Neural crest cell (in vitro differentiated cells): ENCODE measurements at places on chromosomes 11 and 22.
A peak's percentile ranks its signal among the peaks of the same experiment; 100 is the strongest.

DNA sequence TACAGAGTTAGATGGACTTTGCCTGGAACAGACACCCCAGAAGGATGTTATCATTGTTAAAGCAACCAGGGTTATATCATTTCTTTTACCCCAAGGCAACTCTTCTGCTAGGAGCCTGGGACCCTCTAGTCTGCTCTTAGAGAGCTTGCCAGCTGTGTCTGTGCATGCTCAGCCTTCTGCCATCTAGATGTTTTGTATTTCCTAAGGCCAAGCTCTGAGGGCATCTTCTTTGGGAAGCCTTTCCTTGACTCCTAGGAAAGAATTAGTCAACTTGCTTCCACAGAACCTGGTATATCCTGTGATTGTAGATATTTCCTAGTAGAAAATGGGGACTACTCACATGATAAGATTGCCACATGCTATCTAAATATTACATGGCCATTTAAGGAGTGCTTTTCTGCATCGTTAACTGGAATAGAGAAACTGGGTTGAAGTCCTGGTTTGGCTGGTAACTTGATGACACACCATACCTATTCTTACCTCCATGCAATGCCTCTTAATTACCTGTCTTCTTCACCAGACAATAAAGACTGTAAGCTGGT lies 87.6 kb downstream of the STIM1 start:
- no peak for DNase-seq

GRCh38 chr22:22721681-22722354 lies 77.4 kb downstream of the GGTLC2 start:
- no peak for DNase-seq

DNA sequence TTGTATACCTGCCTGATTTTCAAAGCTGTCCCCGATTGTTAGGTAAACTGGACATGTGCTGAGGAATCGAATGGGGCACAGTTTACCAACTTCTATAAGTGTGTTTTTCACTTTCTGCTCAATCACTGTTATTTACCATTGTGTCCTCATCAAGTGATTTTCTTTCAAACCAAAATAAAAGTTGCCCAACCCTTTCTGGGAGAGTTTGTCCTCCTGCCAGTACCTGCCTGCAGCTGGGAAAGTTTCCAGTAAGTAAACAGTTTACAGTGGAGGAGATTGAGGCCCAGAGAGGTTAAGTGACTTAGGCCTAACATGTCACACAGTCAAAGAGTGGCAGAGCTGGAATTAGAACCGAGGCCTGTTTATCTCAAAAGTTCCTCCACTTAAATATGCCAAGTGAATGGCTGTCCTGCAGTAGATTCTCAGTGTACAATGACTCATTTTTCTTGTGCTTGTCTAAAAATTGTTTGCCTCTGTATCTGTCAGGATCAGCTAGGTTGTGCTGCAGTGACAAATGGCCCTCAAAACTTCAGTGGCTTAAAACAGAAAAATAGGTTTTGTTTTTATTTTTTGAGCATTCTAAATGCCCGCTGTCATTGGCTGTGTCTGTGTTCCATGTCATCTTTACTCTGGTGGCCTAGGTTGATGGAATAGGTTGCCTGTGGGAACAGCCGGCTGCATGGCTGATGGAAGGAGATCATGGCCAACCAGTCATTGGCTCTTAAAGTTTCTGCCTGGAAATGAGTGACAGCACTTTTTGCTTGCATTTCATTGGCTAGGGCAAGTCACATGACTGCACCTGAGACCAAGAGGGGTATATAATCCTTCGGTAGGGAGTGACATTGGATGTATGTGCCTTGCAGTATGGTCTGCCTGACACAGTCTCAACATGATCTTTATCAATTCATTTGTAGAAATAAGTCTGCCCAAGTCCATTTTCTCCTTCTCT lies 61.8 kb upstream of the CRYBB3 start:
- DNase-seq: no peak

- DNase-seq: no peak
These were observed 6.7 kb downstream of the KCNE3 start for GRCh38 chr11:74460481-74461154.

DNA sequence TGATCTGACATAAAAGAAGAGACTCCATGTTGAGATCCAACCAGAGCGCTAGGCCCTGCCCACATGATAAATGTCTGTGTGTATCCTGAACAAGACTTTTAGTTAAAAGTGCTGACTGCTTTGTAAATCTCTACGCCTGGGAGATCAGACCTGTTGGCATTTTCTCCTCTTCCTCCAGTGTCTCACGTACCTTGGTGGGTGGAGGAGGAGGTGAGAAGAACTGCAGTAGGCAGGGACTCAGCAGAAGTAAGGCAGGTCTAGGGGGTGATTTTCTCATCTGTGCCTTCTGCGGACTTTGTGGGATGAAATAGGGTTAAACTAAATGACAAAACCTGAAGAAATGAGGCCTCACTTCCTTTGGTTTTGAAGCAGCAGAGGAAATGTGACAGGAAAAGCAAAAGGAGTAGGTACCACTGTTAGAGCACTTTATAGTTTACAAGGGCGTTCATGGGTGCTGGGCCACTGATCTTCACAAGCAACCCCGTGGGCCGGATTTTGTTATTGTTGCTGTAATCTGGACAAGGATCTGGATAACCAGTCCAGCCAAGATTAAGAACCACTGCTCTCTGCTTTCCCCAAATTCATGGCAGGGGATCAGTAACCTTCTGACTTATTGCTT lies 36.7 kb upstream of the PLET1 start:
- no peak for DNase-seq

DNA sequence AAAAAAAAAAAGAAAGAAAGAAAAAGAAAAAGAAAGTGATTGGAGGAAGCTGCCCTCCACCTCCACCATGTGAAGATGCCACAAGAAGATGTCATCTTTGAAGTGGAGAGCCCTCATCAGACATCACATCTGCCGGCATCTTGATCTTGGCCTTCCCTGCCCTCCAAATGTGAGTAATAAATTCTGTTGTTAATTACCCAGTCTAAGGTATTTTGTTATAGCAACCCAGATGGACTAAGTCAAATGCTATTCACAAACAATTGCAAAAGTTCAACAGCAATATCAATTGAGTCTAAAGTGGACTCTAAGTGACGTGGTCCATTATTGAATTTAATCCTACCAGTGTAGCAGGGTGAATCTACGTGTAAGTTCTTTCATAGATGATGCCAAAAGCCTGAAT lies 55.9 kb upstream of the NUP160 start:
- no peak for DNase-seq

GRCh38 chr11:64924910-64925284 lies 408 bp downstream of the PPP2R5B start:
- DNase-seq: no peak

DNA sequence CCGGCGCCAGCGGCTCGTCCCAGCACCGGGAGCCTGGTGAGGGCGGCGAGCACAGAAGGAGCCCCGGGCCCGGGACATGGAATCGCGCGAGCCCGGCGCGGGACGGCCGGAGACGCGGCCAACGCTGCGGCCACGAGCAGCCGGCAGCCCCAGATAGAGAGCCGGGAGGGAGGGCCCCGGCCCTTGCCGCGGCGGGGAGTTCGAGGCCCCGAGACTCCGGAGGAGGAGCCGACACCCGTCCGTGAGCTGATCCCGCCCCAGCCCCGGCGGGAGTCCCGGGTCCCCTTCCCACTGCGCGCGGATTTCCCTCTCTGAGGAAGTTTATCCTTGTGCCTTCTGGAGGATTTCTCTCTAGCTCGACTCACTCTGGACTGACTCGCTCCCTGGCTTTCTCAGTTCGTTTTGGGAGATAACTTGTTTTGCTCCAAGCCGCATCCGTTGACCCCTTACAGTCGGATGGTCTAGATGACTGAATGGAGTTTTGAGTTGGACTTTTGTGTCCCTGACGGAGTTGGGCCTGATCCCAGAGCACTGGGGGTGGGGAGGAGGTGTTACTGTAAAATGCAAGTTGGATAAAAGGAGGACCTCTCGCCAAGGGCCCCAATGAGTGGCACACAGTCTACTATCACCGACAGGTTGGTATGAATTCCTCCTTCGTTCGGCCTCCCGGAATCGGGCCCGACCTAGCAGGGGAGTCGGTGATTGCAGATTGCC lies 585 bp downstream of the ARHGEF12 start:
- peak; percentile 49 for DNase-seq

GRCh38 chr11:116563028-116563711 lies 209.6 kb downstream of the BUD13 start:
- no peak for DNase-seq

GRCh38 chr11:30406978-30407762 lies 84.3 kb downstream of the ARL14EP start:
- DNase-seq: no peak

- no peak for DNase-seq
These were observed 118.3 kb downstream of the WT1 start for GRCh38 chr11:32316858-32317642.

DNA sequence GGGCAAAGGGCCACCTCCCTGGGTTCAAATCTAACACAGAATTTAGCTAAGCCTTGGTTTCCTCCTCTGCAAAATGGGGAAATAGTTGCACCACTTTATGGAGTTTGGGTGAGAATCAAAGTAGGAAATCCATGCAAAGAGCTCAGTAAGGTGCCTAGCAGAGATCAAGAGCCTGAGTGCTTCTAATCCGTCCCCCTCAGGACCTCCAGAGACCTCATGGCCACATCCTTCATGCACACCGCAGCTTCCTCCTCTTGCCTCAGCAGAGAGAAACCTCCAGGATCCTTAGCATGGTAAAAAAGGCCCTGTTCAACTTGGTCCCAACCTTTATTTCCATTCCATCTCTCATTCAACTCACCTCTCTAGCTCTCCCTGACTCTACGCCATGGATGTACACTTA lies 37.8 kb upstream of the NAV2 start:
- DNase-seq: no peak

DNA sequence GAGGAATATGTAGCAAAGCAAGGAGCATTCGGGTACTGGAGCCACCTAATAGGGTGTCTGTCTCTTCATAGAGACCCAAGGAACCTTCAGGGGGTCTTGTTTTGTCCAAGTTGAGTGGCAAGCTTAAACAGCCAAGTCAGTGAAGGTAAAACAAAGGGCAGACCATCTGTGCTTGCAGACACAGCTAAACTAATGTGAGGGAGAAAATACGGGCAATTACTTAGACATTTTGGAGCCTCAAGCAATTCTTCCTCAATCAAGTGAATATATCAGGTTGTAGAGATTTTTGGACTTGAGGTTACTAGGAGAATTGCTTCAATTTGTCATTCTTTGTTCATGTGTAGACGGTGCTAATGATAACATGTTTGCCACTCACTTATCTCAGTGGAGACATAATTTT lies 148.2 kb upstream of the ARHGAP20 start:
- DNase-seq: no peak

DNA sequence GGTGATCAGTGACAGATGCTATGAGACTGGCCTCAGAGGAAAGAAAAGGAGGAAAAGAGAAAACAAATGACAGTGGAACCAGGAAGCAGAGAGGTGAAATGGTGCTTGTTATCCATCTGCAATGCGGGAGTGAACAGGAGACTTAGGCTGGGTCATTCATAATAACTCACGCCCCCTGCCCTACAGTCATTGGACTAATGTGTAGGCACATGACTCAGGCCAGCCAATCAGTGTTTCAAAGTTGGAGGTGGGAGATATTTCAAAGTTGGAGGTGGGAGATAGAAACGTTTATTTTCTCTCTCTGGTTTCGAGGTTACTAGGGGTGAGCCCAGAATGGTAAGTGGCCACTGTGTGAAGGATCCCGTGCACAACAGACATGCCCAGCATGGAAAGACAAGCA lies 30.3 kb downstream of the SLC22A6 start:
- no peak for DNase-seq

- DNase-seq: no peak
These were observed 19.6 kb upstream of the LIMK2 start for GRCh38 chr22:31192513-31192912.

DNA sequence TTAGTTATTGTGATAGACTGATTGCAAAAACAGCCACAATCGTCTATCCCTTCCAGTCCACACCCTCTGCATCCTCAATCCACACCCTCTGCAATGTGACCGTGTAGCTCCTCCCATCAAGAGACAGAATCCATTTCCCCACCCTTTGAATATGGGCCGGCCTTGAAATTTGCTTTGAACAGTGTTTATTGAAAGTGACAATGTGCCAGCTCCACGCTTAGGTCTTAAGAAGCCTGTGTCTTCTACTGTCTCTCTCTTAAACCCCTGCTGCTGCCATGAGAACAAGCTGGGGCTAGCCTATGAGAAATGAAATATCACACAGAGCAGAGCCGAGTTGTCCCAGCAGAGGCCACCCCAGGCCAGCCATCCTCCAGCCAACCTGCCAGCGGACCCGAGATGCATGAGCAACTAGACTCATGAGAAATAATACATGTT lies 22.3 kb upstream of the MICAL2 start:
- DNase-seq: no peak

- DNase-seq: no peak
These were observed 27.0 kb downstream of the RBMXL2 start for GRCh38 chr11:7115780-7116179.

- DNase-seq: no peak
These were observed 44.4 kb upstream of the CLDN5 start for GRCh38 chr22:19568337-19569275.

- no peak for DNase-seq
These were observed 63.8 kb upstream of the RRAS2 start for GRCh38 chr11:14422814-14423182.

DNA sequence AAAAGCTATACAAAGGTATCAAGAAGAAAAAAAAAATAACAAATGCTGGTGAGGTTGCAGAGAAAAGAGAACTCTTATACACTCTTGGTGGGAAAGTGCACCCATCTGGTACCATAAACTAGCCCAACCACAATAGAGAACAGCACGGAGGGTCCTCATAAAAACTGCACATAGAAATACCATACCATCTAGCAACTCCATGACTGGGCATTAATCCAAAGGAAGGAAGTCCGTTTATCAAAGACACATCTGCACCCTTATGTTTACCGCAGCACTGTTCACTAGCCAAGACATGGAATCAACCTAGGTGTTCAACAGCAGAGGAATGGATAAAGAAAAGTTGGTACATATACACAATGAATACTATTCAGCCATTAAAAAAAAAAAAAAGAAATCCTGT lies 10.8 kb upstream of the CLDN5 start:
- no peak for DNase-seq

DNA sequence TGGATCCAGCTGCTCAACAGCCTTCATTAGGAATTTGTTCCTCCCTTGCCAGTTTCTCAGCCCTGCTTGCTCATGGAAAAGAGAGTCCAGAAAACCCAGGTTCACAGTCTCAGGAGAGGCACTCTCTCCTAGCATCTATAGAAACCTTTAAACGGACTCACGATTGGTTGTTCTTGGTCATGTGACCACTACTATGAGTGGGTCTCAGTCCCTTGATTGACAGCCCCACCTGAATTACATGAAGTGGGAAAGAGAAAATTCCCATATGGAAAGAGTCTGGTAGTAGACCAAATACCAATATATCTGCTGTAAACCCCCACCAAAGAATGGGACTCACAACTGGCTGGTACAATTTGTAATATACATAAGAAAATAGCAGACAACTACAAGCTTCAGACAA lies 54.4 kb downstream of the COMMD9 start:
- no peak for DNase-seq

- DNase-seq: no peak
These were observed 9.6 kb downstream of the CDPF1 start for GRCh38 chr22:46240506-46240905.

GRCh38 chr11:44446996-44447771 lies 118.3 kb upstream of the CD82 start:
- DNase-seq: no peak
